ENCODE measurements at places on chromosomes 4 and X. TPM values are rescaled to one million over a fixed set of nuclear protein-coding genes. Genes with fewer than 3 reads are reported as not detected.

The RBM47 gene
- total RNA-seq: 70.6 TPM

The DCAF8L2 gene
- not detected for total RNA-seq

The TIMM17B gene
- total RNA-seq: 33.9 TPM

The CLGN gene
- total RNA-seq: 1.2 TPM

The PAGE5 gene
- not detected for total RNA-seq

The GC gene
- total RNA-seq: 0.40 TPM

The AMBN gene
- total RNA-seq: not detected
